ENCODE measurements at places on chromosomes 16 and 17.
A peak's percentile ranks its signal among the peaks of the same experiment; 100 is the strongest.

- DNase-seq, result no peak
Observed at GRCh38 chr17:58192612-58193011, at the start of gene EPX. EPX (plus strand) TSS chr17:58192726; CDS start chr17:58192847, 121 bp downstream.

DNA sequence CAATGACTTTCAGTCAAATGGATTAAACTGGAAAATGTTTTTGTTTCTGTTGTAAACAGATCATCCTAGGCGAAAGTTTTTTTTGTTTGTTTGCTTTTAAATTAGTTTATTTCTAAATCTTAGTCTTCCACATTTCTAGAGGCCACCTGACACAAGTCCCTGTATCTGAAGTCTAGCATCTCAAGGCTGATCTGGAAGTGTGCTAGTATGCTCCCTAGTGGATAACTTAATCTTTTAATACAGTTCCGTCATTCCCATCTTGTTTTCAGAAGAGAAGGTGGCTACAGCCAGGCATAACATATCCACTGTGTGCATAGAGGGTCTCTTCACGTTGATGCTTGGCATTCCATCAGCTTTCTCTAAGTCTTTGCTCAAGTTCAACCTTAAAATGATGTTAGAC lies 7.6 kb downstream of the IFT20 start:
- DNase-seq, result no peak

DNA sequence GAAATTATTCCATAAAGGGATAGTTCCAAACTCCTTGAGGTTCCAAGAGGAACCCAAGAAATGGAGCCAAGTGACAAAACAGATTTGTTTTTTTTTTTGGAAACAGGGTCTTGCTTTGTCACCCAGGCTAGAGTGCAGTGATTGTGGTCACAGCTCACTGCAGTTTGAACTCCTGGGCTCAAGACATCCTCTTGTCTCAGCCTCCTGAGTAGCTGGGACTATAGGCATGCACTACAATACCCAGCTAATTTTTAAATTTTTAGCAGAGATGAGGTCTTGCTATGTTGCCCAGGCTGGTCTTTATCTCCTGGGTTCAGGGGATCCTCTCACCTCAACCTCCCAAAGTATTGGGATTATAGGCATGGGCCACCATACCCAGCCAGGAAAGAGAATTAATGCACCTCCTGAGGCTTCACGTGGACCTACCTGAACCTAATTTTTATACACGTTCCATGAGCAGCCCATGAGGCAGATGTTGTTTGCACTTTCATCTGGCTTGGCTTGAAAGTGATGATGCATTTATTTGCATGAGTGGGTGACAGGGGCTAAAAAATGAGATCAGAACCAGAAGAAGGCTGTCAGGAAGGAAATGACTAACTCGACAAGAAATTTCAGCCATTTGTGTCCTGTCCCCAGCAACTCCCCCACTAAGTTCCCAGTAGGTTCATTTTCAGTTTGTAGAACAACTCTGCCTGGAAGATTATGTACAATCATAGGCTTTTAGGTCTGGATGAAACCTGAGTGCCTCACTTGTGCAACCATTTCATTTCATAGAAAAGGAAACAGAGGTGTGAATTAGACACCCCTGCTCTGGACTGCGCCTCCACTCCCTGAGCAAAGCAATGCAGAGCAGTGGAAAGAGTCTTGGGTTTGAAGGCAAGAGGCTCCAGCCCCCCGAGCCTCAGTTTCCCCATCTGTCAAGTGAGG lies 10.3 kb upstream of the IRF8 start:
- peak; percentile 46 for DNase-seq

DNA sequence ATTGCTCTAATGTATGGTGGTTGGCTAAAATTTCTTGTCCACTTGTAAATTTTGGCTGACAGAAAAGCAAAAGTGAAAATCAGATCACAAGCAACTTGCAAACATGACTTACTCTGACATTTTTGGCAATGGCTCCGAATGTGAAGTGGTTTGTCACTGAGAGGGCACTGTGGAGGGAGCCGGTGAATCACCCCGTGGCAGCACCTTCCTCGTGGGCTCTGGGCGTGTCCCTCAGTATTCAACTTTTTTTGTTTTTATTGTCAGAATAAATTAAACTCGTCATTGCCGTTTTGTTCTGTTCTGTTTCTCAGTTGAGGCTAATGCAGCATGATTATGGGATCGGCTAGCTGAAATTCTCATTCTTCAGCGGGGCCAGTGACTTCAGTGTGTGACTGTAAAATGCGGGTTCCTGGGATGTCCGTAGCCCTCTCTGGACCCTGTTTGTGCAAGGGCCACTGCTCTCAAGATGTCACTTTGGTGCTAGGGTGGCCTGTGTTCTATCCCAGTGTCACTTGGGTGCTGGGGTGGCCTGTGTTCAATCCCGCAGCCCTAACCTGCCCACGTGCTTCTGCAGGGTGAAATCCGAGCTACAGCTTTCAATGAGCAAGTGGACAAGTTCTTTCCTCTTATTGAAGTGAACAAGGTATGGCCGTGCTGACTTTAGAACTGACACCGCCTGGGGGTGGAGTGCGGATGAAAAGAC lies 48.8 kb downstream of the RPA1 start:
- no peak for DNase-seq

DNA sequence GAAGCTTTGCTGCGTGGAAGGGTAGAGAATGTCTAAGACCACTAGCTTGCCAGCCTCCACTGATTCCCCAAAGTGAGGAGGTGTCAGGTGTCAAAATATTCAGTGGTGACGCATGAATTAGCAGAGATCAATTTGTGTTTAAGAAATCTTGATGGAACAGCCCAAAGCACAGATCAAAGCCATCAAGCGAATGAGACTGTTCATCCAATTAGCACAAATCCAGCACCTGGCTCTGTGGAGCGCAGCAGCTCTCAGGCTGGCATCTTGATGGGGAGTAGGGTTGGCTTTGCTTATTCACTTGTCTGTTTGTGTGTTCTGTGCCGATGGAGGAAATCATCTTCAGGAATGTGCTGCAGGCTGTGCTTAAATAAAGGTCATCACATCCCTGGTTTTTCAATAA lies 456.8 kb upstream of the CCL2 start:
- DNase-seq, result no peak

- no peak for DNase-seq
Observed at GRCh38 chr16:78768226-78768625, 668.8 kb downstream of the WWOX start.

DNA sequence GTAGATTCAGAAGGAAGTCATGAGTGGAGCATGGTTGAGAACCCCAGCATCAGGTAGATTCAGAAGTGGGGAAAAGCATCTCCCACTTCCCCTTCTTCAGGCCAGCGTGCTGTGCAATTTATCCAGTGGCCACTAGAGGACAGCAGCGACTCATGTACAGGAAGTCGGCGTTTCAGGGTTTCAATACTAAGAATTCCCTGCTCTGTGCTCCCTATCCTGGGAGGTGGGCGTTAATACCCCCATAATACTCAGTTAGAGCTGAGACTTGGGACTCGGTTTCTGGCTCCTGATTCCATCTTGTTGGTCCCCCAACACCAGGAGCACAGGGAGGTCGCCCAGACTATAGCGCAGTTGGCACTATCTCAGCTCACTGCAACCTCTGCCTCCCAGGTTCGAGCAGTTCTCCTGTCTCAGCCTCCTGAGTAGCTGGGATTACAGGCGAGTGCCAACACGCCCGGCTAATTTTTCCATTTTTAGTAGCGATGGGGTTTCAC lies 75.3 kb upstream of the AMZ2 start:
- DNase-seq, result peak; percentile 3

- no peak for DNase-seq
Observed at GRCh38 chr17:66920950-66921349, 43.6 kb upstream of the CACNG4 start.

- no peak for DNase-seq
Observed at GRCh38 chr16:23225634-23226033, 43.1 kb downstream of the SCNN1G start.

DNA sequence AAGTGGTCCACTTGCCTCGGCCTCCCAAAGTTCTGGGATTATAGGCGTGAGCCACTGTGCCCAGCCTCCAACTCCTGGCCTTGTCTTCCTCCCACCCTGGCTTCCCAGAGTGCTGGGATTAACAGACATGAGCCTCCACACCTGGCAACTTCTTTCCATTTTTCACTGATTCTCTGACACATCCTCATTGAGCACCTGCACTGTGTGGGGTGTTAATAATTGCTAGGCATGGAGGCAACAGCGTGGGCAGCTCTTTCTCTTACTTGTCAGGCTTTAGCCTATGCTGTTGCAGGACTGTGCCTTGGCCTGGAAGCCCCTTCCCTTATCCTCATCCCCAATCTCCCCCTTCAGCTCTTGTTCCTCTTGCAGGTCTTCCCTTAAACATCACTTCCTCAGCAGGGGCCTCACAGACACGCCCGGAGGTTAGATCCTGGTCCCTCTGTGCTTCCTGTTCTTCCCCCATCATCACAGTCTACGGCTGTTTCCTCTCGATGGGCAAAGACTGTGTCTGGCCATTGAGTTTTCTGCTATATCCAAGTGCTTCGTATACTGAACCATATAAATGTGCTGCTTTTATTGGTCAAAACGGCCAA lies 7.9 kb downstream of the QPRT start:
- no peak for DNase-seq

- DNase-seq, result peak; percentile 67
Observed at GRCh38 chr17:54982399-54982798, 13.8 kb downstream of the STXBP4 start.

- no peak for DNase-seq
Observed at GRCh38 chr17:76078860-76079534, at the start of gene ZACN. ZACN (plus strand) TSS chr17:76079182; CDS start chr17:76079265, 83 bp downstream.

GRCh38 chr16:15493466-15494180 lies 59.2 kb downstream of the BMERB1 start:
- DNase-seq, result peak; percentile 36

DNA sequence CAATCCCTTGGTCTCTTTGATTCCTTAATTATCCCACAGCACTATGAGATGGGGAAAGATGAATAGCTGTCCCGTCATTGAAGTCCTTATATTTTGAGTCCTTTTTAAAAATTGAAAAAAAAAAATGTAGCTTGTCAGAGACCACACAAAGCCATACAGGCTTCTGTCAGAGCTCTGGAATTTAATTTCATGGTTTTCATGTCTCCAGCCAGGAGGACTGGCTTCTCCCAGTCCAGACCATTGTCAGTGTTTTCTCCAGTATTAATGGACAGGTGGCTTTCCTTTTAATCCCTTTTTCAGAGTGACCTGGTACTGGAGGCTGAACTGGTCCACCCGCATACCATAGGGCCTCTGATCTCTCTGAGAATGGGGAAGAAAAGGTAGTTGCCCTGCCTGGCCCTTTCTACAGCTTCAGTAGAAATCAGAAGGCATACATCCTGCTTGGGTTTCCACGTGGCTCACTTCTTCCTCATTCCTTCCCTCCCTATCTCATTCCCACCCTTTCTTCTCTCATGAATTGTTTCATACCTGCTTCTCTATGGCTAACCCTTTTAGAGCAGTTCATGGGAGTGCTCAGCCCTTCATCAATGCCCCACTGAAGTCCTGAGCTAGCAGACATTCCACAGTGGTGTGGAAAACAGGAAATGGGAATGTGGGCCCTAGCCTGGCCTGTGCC lies 29.1 kb downstream of the TRIM16 start:
- DNase-seq, result no peak

DNA sequence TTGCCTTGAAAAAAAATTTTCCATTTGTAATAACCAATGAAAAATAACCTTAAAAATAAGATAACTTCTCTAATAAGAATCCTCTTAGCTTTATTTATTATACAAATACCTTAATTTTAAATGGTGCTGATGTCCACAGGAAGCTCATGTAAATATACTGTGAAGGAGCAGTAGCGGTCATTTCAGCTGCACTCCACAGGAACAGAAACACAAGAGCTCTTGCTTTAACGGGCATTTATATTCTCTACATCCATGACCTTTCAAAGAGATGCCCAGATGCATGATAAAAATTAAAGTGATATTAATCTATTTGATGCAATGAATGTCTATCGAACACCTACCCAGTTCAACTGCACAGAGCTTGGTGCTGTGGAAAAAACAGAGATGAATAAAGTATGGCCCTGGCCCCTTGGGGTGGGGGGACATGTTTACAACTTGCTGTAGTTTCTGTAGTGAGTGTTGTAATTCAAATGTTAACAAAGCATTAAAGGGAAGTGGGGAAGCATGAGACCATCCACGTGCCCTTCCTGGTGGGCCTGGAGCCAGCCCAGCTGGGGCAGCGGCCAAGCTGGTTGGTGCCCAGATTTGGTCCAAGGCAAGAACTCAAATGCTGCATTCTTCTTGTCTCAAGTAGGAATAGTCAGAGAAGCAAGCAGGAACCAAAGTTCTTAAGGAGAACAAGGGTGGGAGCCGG lies 47.9 kb downstream of the IQCK start:
- no peak for DNase-seq

DNA sequence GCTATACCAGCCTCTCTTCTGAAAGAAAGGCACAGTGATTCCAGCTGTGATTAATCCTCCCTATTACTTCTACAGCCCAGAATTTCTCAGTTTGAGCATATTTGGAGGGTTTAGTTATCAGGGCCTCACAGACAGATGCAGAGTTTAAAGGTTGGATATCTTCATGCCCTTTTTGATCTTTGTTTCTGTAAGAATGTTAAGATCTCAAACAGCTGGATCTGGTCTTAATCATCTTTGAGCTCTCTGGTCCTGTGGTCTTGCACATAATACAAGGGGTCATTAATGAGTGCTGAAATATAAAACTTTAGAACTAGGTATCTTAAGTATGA lies 9.1 kb upstream of the ARL2BP start:
- DNase-seq, result no peak

DNA sequence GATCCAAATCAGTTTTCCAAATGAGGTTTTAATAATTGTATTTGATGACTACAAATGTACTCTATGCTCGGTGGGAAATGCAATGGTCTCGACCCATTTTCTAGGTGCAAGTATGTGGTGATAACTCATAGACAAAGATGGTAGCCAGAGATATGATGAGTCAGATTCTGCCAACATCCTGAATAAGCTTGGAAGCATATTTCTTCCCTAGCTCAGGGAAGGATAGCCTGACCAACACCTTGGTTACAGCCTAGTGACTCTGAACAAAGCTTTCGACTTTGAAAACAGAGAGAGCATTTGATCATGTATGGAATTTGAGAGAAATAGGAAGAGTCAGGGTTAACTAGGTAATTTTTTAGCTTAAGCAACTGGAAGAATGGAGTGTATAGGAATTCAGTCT lies 128.3 kb upstream of the MYOCD start:
- DNase-seq, result no peak

GRCh38 chr17:72306037-72306436 lies 185.2 kb downstream of the SOX9 start:
- peak; percentile 21 for DNase-seq

- no peak for DNase-seq
Observed at GRCh38 chr17:61436273-61436672, 15.9 kb upstream of the TBX4 start.

- DNase-seq, result no peak
Observed at GRCh38 chr17:79796444-79796762, 474 bp downstream of the CBX8 start.

DNA sequence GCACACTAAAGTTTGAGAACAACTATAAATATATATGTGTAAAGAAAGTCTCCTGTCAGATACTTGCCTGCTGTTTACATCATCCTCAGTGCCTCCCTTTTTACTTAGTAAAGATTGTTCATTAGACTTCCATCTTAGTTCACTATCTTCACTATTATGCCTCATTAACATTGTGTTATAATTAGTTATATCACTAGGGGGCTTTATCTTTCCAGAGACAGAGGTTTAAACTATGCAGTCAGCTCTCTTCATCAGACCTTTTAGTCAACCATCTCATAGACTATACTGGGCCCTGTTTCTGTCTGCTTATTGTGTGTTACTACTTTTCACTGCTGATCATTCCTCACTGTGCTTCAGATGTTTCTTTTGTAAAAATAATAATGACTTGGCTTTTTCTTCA lies 630.8 kb upstream of the KIF2B start:
- DNase-seq, result no peak

- DNase-seq, result peak; percentile 89
Observed at GRCh38 chr17:27384261-27384701, 72.0 kb upstream of the KSR1 start.

- DNase-seq, result no peak
Observed at GRCh38 chr16:28537964-28538732, 626 bp downstream of the NUPR1 start.

GRCh38 chr16:1065469-1066128 lies 6.9 kb upstream of the SSTR5 start:
- DNase-seq, result no peak
